Erythroblast (primary cell): ENCODE measurements at places on chromosomes 7 and 10.

- DNase-seq, result no peak
Observed at GRCh38 chr10:124724279-124725027, 19.7 kb downstream of the FAM53B start.

DNA sequence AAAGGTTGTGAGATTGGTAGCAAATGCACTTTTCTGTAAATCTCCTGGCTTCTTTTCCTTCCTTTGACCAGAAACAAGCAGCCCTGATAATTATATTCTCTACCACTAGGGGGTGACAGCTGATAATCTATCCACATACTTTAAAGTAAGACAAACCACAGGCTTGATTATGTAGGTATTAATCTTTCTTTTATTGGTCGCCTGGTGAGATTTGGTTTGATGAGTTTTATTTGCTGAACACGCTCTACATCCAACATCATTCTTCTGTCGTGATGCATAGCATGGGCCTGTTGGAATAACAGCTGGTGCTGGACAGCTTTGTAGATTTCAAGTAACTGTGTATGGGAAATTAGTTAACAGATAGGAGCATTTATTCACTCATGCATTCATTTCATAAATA is 63.5 kb downstream of the ZNF365 start:
- peak; percentile 67 for DNase-seq

GRCh38 chr7:42227021-42227420 is 10.0 kb downstream of the GLI3 start:
- no peak for DNase-seq

GRCh38 chr7:93636276-93636675 is 61.8 kb upstream of the CALCR start:
- no peak for DNase-seq

- no peak for DNase-seq
Observed at GRCh38 chr10:69878038-69878437, 76.3 kb downstream of the COL13A1 start.

- no peak for DNase-seq
Observed at GRCh38 chr7:47330561-47331178, 251.2 kb downstream of the TNS3 start.

DNA sequence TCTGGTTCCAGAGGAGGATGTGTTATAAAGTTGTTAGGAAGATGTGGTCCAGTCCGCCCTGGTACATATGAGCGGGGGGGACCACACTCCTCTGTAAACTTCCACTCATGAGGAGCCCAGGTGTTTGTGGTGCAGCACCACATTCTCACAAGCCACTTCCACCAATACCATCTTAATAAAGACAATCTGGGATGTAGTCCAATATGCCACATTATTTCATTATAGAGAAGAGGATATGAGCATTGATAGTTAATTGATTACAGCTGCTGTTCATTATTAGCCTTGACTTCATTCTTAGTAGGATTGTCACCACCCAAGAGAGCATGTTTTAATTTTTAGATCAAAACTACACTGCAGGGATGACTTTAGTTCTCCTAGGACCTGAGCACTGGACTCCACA is 40.5 kb downstream of the ERCC6 start:
- DNase-seq, result no peak

DNA sequence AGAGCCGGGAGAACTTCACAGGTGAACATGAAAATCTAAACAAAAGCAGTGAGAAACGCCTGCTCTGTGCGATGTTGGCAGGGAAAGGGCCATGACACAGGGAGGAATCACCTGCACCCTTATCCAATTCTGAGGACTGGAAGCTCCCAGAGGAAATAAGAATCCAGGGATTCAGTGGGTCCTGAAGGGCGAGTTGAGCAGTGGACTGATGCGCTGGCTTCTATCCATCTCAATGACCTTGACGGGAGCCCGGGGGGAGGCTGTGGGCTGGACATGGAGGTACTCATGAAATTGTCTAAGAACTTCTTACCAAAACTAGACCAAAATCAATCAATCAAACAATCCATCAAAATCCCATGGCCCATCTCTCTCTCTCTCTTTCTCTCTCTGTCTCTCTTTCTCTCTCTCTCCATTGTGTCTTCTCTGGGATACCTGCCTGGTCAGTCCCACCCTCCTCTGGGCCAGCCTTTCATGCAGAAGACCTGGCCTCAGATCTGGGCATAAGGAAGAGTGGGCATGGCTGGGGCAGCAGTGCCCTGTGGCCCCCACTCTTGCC is 7.2 kb downstream of the CPXM2 start:
- DNase-seq, result no peak

DNA sequence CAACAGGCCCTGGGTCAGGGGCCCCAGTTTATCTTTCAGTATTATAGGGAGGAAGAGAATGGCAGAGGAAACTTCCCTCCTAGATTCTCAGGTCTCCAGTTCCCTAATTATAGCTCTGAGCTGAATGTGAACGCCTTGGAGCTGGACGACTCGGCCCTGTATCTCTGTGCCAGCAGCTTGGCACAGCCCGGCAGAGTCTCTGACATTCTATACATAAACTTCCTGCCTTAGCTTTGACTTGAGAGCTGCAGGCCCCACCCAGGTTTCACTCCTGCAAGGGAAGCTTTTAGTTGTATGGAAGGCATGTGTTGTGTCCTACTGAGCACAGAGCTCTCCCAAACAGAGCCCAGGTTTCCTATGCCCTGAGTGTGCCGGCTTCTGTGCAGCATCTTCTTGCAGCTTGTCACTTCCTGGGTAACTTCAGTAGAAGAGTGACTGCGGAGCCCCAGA is 205.6 kb upstream of the PRSS58 start:
- no peak for DNase-seq

GRCh38 chr7:8719102-8719501 is 285.7 kb downstream of the NXPH1 start:
- DNase-seq, result no peak

- DNase-seq, result no peak
Observed at GRCh38 chr10:84179059-84179710, 5.6 kb downstream of the GPR15LG start.
